Dermis blood vessel endothelial cell (primary cell): ENCODE measurements at places on chromosomes 2 and 18.

- no peak for DNase-seq
Measured at GRCh38 chr2:195533771-195534642, 123.0 kb upstream of the SLC39A10 start.

DNA sequence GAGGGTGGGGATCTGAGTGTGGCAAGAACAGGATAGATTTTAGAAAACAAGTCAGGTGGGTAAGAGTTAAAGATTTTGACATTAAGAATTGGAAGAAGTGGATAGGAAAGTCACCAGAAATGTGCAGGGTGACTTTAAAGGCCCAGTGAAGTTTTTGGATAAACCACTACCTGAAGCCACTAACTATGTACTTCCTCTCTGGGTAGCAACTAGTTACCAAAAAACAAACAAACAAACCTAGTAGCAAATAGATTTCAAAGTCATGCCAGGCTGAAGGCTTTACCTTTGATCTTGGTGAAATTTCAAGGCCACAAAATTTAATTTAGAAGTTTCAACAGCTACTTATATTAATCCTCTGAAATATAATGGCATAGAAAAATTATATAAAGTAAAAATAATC is 42.5 kb downstream of the PSMA8 start:
- no peak for DNase-seq

DNA sequence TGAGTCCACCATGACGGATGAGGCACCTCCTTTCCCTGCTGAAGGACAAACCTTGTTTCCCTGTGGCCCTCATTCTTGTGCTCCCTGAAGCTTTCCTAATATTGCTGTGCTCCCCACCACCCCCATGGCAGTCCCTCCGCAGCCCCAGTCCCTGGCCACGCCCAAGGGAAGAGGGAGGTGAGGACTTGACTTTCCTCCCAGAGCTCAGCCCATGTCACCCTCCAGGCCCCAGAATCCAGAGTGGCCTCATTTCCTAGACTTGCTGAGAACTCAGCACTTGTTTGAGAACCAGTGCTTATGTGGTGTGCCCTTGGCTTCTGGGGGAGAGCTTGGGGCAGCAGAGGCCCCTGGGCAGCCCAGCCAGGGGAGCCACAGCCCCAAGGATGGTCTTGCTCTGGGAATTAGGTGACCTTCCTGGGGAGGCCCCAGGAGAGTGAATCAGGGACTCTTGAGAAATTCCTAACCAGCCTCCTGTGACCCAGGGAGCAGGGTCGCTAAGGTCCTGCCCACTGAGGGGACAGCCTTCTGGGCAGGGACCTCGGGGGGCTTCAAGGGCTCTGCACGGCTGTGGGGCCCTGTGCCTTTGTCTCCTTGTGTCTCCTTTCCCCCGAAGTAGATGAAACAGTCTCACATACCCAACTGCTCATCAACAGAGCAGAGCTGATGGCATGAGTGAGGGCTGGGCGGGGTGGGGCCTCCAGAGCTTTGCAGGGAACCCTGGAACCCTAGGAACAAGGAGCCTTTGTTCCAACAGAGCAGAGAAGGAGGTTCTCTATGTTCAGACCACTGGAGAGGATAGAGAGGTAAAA is 27.9 kb downstream of the PSD4 start:
- DNase-seq, result no peak

DNA sequence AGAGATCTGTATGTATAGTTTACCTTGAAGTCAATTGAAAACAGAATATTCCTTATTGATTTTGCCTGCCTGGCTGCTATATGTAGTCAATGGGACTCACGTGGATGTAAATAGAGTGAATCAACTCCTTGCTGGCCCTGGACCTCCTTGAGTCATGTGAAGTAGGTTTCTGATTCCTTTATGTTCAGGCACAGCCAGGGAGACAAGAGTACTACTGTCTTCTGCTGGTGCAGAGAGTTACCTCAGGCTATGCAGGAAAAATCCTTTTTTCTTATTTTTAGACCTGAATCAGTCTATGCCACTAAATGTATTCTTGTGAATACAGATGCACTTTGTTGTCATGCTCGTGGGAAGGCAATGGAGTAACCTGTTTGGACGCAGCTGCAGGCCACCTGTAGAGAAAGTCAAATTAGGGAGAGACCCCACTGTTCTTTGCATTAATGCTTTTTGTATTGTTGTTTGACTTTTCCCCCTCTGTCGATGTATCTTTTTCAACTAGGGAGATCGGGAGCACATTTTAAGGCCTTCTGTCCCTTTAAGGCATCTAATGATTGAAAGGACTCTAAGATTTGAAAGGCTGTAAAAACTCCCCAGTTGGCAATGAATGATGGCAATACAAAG is 473.9 kb downstream of the ARHGAP15 start:
- no peak for DNase-seq

GRCh38 chr2:160043265-160043664 is 19.1 kb downstream of the PLA2R1 start:
- no peak for DNase-seq

- no peak for DNase-seq
Measured at GRCh38 chr2:104572834-104573233, 281.1 kb upstream of the POU3F3 start.

DNA sequence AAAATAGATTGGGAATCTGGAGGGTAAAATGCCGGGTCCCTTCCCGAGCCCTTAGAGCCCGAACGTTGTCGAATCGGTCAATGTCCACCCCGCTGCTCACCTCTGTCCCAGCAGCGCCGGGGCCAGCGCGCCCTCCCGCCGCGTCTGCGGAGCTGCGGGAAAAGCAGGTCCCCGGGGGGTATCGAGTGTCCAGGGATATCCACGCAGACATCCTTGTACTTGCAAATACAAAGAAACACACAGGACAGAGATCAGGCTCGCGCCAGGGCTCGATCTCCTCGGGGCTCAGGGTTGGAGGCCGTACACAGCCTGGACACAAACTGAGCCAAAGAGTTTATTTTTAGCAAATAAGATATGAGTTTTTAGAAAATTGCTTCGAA is 2.3 kb upstream of the GATA6 start:
- DNase-seq, result peak; percentile 40

DNA sequence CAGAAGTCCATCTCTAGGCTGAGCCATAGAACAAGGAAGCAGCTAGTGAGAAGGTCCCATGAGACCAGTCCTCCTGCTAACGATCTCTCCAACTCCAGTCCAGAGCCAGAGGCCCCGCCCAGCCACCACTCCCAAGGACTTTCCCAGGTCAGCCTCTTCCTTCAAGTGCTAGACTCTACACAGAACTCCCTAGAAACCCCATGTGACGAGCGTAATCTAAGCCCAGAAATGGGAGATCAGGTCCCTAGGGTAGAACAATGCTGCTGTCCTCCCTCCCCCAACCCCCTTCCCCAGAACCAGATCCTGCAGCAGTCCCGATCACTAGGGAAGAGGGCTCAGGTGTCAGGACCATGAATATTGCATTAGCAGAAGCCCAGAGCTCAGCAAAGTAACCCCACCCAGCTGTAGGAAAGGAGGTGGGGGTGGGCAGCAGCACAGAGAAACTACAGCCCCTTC is 6.9 kb downstream of the DCTN1 start:
- DNase-seq, result no peak

DNA sequence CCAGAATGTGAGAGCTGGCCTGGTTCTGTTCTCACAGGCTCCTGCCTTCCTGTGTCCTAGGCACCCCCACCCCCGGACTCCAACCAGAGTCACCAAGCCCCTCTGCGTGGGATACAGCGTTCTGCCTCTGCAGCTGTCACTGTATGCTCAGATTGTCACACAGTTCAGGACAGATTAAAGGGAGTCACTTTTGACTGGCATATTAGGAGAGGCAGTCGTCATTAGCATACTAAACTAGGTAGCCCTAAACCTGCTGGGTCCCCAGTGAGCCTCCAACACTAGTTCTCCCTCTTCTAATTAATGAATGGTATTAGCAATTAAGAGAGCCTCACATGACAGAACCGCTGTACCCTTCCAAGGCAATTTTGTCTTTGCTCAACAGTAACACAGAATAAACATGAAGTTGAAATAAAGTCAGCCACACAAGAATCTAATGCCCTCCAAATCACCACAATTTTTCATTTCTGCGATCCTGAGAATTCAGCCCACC is 340.2 kb downstream of the CMPK2 start:
- DNase-seq, result no peak

GRCh38 chr18:46591783-46592391 is 65.1 kb downstream of the LOXHD1 start:
- peak; percentile 20 for DNase-seq

DNA sequence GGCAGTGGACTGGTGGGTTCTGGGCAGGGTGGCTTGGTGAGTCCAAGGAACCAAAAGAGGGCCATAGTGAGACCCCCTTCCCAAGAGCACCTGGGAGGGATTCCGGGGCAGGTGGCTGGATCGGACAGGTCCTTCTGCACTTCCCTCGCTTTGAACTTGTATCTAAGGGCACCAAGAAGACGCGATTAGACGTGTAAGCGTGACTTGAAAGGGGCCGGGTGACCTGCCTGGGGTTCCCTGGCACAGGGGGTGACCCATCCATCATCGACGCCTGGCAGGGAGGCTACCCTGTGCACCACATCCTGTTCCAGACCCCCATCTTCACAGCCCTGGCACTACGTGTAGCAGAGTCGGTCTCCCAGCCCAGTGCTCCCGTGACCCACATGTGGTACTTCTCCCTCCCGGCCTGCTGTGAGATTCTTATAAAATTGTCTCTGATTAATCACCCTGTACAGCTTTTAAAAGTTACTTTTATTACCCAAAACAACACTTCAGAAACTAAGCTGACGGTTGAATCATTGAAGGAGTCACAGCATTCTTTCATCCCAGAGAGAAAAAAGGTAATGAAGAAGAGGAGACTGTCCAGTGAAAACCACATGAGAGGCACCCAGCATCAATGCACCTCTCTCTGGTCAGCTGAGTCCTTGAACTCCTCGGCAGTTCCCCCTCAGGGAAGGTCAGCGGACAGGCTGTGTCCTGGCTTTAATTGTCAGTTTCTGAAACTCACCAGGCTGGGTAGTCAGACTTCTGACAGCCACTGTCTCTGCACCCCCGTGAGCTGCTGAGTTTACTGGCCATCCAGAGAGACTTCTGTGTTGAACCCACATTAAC is 13.0 kb downstream of the SH3BP4 start:
- no peak for DNase-seq

DNA sequence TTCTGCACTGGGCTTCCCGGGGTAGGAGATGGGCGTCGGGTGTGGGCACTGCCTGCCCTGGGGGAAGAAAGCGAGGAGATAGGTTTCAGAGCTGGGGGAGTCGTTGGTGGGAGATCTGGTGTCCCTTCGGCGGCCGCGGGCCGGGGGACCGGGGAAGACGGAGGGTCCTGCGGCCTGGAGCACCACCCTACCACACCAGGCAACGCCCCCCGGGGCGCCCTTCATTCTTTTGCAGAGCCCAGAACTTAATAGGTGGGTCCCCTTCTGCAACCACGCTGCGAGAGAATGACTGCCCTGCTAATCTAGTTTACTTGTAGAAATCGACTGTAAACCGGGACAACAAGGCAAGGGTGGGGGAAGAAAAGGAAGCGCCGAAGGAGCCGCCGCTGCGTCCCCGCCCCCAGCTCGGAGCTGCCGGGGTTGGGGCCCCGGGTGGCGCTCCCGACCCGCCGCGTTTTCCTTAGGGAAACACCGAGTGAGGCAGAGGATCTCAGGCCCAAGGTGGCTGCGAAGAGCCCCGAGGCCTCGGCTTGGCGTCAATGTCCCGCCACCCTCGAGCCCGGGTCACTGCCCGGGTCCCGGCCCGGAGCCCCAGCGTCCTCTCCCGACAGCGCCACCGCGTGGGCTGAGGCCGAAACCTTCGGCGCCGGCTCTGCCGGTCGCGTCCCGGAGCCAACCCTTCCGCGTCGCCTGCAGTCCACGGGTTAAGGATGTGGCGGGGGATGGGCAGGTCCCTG is 5.4 kb upstream of the SATB2 start:
- peak; percentile 63 for DNase-seq

DNA sequence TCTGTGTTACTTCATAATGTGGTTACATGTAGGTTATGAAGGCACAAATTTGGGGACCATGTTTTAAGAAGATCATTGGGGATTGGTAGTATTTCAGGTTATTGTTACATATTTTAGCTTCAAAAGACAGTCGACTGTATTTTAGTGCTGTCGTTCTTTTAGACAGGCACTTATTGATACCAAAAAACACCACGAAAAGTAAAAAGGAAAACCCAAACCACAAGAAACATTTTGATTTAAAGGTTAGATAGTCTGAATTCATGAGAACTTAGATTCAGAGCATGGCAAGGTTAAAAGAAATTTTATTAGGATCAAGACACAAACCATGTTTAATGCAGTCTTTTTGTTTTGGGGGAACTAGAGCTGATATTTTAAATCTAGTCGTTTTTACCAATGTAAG is 209.0 kb downstream of the CAMKMT start:
- no peak for DNase-seq

DNA sequence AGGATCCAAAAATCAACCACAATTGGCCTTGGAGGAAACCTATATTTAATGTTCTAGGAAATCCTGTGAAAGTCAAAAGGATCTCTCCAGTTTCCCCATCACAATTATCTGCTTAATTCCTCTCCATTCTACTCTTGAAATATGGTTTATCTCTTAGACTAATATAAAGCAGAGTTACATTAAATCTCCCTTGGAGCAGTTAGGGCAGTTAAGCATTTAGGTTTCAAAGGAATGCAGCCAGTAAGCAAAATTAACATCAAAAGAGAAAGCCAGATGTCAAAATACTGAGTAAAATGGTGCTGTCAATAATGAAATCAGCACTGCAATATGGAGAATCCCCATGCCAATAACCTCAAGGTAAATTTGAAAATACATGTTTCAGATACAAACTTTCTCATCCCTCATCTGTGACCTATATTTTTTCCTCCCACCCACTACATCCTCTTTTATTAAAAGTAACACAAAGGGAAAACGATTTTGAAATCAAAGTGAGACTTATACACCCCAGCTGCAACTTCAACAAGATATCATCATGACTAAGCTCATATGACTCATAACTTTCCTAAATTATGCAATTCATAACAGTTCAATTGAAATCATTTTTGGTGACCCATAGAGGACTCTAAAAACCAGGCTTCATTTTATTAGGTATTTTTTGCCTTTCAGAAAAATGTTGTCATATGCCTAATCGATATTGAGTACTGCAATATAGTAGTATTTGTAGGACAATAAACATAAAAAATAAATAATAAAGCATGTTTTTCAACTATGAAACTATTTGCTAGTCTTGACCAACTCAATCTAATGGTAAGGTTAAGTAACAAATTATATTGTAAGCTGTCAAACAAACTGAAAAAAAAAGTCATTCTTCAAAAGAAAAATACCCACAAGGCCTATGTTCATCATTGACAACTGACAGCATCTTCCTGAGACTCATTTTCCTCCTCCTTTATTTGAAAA is 3.1 kb downstream of the ADAM17 start:
- DNase-seq, result peak; percentile 77

DNA sequence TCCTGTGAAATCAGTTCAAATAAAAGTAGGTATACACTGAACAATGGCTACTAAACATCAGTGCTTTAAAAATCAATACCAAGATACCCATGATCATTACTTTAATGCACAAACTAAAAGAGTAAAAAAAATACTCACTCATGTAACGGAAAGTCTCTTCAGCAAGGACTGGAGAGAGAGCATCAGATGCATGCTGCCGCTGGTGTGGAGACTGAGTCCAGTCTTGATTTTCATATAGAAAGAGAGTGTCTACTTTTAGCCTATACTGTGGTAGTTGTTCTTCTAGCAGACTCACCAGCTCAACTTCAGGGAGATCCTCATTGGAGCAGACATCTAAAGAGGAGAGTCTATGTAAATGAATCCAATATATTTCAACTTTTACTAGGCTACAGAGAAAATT is 44.0 kb downstream of the TRAK2 start:
- no peak for DNase-seq
